ENCODE measurements at places on chromosomes 2 and 18.

- no peak for DNase-seq
These were observed 62.2 kb downstream of the MFSD6 start for GRCh38 chr2:190470256-190470826.

GRCh38 chr2:235638541-235639427 lies 144.9 kb downstream of the AGAP1 start:
- DNase-seq, result no peak

- no peak for DNase-seq
These were observed 18.8 kb downstream of the GMCL1 start for GRCh38 chr2:69848186-69848790.

GRCh38 chr2:72579591-72580180 lies 246.1 kb downstream of the EXOC6B start:
- peak; percentile 76 for DNase-seq

DNA sequence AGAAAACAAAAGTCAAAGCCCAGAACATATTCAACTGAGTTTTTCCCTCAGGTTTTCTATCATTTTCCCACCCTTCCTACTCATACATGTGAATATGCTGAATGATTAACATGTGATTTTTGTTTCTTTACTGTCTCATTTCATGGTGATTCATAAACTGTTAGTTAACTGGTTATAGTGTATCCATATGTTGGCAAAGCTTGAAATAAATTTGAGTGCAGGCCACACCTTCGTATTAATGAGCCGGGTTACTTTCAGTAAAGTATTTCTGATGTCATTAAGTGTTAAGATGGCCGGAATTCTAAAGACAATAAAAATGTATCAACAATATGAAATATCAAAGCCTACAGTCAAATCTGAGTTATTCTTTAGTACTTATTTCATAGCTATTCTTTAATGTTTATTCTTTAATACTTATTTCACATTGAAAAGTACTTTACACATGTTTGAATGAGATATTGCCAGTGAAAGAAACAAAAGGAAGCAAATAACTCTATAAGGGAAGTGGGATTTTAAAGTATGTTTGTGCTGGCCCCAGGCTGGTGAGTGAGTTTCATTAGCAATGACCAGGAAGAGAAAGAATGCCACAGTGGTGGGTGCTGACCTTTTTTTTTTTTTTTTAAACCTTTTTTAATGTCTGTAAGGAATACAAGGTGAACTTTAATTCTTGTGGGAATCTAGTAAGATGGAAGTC lies 178.6 kb downstream of the NEDD4L start:
- DNase-seq, result no peak

- no peak for DNase-seq
These were observed 4.1 kb downstream of the TCF23 start for GRCh38 chr2:27152796-27153464.

- DNase-seq, result no peak
These were observed 162.3 kb downstream of the PHLPP1 start for GRCh38 chr18:62877411-62878221.

DNA sequence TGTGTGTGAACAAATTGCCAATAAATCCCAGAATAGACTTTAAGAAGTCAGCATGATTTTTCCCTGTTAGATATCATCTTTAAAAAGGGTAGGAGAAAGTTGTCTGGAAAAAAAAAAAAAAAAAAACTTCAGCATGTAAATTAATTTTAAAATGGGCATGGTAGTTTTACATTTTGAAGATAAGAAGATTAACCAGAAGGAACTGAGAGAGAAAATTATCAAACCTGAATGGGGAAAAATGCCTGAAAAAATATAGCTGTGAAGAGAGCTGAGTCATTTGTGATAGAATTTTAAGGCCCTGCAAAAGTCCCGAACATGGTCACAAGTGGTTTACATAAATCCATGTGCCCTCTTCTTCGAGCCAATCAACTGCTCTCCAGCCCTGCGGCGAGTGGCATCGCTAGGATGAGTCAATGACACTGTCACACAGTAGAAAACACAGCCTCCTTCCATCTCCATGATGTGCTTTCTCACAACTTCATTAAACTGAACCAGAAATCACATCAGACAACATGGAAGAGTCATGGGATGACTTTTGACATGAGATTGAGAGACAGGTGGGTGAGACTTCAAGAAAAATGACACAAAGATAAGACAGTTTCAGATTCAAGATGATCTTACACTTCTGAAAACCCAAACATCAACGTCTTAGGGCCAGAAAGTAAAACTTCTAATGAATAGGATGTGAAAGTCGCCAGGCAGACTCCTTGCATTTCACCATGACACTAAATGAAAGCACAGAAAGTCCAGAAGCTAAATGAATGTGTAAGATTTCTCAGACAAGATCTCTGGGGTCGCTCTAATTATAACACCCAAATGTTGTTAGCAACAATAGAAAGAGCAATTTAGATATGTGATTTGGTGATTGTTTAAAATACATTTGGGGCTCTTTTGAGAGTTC lies 273.0 kb upstream of the ID2 start:
- DNase-seq, result no peak

DNA sequence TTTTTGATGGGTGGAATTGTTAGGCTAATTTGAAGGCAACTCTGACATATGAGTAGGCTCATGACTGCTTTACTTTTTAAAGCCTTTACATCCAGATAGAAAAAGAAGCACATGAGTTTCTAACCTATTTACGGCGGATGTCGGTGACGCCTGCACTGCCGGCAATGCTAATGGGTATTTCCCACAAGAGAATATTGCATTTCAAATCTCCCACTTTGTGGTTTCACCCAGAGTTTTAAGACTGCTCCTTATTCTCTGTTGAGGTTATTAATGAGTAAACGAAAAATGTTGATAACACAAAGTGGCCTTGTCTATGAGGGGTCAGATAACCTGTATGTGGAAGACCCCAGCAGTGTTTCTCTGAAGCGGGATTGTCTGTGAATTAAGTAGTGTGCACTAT lies 14.0 kb downstream of the CCDC85A start:
- DNase-seq, result no peak
